ENCODE measurements at places on chromosomes 12 and 14. TPM values are rescaled to one million over a fixed set of nuclear protein-coding genes. Genes with fewer than 3 reads are reported as not detected.

DPY19L2 gene
- total RNA-seq = 6.1 TPM

DNA sequence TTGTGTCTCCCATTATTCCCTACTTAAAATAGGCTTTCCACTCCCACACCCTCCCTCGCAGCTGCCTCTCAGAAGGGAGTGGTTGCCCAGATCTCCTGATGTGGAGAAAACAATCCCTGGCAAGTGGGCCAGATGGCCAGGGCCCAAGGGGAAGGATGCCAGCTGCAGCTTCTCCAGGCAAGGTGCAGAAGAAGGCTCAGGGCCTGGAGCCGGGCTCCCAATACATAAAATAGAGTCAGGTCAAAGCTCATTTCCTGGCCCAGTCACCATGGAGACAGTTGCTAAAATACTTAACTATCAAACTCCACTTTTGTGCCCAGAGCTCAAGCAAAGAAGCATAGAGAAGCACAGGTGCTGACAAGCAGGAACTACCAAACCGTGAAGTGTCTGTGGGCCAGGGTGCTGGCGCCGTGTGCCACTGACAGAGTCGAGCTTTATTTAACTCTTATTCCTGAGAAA, 45.7 kb upstream of the ITPR2 start:
- DNase-seq = no peak
- H3K4me1 ChIP-seq = no peaks in the 10 kb centered on the region
- H3K27ac ChIP-seq = no peak overlapping the region
- no peaks in the 10 kb centered on the region for H3K36me3 ChIP-seq
- H3K4me3 ChIP-seq = no peak overlapping the region

GRCh38 chr12:11929714-11930113, 141.0 kb upstream of the BCL2L14 start:
- no peaks in the 10 kb centered on the region for H3K27me3 ChIP-seq
- no peak overlapping the region for H3K4me3 ChIP-seq
- no peak for DNase-seq
- no peaks in the 10 kb centered on the region for H3K4me1 ChIP-seq

DNA sequence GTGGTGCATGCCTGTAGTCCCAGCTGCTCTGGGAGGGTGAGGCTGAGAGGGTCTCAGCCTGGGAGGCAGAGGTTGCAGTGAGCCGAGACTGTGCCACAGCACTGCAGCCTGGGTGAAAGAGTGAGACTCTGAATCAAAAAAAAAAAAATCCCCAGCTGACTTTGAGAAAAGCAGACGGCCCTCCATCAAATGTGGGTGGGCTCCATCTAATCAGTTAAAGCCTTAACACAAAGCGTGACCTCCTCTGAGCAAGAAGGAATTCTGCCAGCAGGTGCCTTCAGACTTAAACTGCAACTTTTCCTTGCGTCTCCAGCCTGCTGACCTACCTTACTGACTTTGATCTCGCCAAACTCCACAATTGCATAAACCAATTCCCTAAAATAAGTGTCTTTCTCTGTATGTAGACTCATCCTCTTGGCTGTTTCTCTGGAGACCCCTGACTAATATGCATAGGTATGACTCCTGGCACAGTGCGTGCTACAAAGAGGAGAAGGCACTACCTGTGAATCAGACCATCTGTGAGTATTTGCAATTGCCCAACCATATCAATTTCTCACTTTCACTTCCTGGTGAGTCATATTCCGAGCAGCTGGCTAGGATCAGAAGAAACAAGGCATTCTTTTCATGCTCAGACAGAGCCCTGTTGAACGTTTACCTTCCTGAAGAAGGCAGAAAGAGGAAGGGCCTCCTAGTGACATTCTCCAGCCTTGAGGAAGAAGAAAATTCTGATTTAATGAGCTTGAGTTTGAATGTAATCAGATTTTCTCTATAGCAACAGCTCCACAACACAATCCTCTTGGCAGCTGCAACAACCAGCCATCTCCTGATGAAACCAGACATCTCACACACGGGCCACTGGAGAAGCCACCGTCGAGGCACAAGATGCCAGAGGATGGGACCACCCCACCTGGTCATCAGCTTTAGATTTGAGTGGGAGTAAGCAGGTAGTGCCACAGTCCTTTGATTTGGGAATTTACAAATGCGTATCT, 54.3 kb downstream of the CLMN start:
- H3K27ac ChIP-seq = peak overlapping the region; percentile 58
- no peaks in the 10 kb centered on the region for H3K36me3 ChIP-seq
- peaks cover 4% of the 10 kb centered on the region for H3K27me3 ChIP-seq
- peaks cover 49% of the 10 kb centered on the region for H3K4me1 ChIP-seq

CLEC9A gene
- not detected for total RNA-seq

- no peak overlapping the region for H3K4me3 ChIP-seq
- H3K27ac ChIP-seq = no peak overlapping the region
- H3K4me1 ChIP-seq = peaks cover 38% of the 10 kb centered on the region
Measured at GRCh38 chr12:54277823-54278276, 2.1 kb downstream of the CBX5 start.

C14orf132 gene
- 1.6 TPM for total RNA-seq

DNA sequence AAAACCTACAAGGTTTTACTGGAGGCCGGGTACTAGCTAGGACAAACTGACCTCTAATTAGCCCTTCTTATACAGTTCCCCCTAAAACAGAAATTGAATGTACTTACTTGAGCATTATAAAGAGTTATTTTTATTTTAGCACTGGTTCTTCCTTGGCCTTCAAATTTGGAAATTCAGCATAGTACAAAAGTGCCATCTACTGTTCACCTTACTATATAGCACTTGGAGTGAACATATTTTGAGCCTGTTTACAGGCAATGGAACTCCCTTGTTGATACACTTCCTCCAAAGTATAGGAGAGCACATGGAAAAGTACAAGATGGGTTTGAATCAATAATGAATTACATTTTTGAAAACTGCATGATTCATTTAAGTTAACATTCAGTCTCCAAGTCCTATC, 3.9 kb upstream of the POC1B start:
- H3K27me3 ChIP-seq = no peaks in the 10 kb centered on the region
- peak overlapping the region; percentile 7 for H3K27ac ChIP-seq
- no peak overlapping the region for H3K4me3 ChIP-seq

- no peak overlapping the region for H3K4me3 ChIP-seq
- peaks cover 68% of the 10 kb centered on the region for H3K4me1 ChIP-seq
- DNase-seq = no peak
- H3K27me3 ChIP-seq = no peaks in the 10 kb centered on the region
- H3K27ac ChIP-seq = no peak overlapping the region
- H3K36me3 ChIP-seq = peaks cover 74% of the 10 kb centered on the region
Measured at GRCh38 chr12:31309279-31309678, 16.7 kb downstream of the SINHCAF start.

PLEKHG7 gene
- total RNA-seq = not detected

GRCh38 chr14:101808020-101808641, 46.6 kb downstream of the PPP2R5C start:
- H3K27me3 ChIP-seq = no peaks in the 10 kb centered on the region
- no peak for DNase-seq
- peaks cover 20% of the 10 kb centered on the region for H3K4me1 ChIP-seq
- H3K27ac ChIP-seq = peak overlapping the region; percentile 54
- peaks cover 22% of the 10 kb centered on the region for H3K36me3 ChIP-seq

DNA sequence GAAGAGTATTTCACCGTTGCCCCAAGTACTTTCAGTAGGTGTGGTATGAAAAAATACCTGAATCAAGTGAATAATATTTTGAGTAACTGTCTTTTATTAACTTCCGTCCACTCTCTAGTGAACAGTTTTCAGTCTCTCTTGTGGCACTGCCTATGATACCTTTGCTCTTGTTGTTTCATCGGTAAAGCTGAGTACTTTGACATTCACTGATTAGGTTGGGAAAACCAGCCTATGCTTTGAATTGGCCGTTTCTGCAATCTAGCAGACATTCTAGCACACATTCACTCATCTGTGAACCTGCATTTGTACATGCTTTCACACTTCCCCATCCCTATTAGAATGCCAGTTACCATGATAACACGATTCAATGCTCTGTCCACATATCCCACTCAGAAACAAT, 217.3 kb downstream of the FBXL14 start:
- H3K27ac ChIP-seq = no peak overlapping the region
- no peaks in the 10 kb centered on the region for H3K4me1 ChIP-seq

- H3K27ac ChIP-seq = no peak overlapping the region
- no peak for DNase-seq
- H3K4me3 ChIP-seq = no peak overlapping the region
Measured at GRCh38 chr12:79156846-79157463, 292.4 kb downstream of the SYT1 start.

DNA sequence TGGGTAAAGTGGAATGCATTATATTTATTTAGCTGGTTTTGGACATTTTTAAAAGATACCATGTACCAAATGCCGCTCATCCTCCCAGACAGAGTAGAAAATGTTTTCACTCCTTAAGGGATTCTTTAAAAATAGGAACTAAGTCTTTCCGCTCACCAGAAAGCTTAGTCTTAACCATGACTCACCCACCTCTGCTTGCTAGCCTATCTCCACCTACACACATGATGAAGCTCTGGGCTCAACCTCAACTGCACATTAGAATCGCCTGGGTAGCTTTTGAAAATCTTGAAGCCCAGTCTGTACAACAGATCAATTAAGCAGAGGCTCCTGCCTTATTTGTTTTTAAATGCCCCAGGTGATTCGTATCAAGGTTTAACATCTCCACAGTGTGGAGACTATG, 260.5 kb downstream of the NEDD1 start:
- no peak overlapping the region for H3K27ac ChIP-seq
- peaks cover 6% of the 10 kb centered on the region for H3K27me3 ChIP-seq
- no peak for DNase-seq

DNA sequence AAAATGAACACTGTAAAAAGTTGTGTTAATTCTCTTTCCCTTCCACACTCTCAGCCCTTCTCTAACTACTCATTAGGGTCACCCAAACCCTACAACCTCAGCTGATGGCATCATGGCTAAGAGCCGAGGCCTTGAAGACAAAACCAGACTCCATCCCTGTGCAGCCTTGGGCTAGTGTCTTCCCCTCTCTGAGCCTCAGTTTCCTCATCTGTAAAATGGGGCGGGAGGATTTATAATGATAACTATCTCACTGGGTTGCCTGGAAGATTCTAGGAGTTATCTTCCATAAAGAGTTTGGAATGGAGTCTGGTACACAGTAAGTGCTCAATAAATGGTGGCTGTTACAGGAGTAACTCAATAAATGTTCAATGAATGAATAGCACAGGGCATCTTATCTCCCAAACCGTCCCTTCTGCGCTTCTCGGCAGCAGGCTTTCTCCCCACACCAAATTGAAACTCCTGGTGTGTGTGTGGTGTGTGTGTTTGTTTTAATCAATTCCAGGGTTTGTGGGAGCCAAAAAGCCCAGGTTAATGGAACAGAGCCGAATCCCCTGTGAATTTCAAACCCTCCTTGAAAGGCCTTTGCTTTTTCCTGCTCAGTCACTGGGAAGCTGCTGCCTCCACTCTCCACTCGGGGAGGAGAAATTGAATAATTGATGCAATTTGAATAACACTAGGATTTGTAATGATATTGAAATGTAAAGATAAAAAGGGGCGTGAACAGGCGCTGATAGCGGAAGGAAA, 61.2 kb upstream of the FAM222A start:
- H3K27ac ChIP-seq = no peak overlapping the region
- H3K36me3 ChIP-seq = no peaks in the 10 kb centered on the region
- H3K4me1 ChIP-seq = no peaks in the 10 kb centered on the region
- no peak overlapping the region for H3K4me3 ChIP-seq
- peaks cover 3% of the 10 kb centered on the region for H3K27me3 ChIP-seq
- DNase-seq = no peak

TGFB3 gene
- 4.2 TPM for total RNA-seq

- no peak overlapping the region for H3K4me3 ChIP-seq
- H3K4me1 ChIP-seq = peaks cover 37% of the 10 kb centered on the region
- no peaks in the 10 kb centered on the region for H3K27me3 ChIP-seq
- peaks cover 1% of the 10 kb centered on the region for H3K36me3 ChIP-seq
- H3K27ac ChIP-seq = no peak overlapping the region
- DNase-seq = peak; percentile 27
Measured at GRCh38 chr12:68234140-68234539, 8.5 kb upstream of the IL26 start.

DNA sequence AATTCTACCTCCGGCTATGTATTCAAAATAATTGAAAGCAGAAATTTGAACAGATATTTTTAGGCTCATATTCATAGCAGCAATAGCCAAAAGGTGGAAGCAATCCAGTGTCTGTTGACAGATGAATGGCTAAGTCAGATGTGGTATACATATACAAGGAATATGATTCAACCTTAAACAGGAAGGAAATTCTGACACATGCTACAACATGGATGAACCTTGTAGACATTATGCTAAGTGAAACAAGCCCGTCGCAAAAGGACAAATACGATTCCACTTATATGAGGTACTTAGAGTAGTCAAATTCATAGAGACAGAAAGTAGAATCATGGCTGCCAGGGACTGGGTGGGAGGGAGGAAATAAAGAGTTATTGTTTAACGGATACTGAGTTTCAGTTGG, 331.6 kb downstream of the PCNX1 start:
- H3K36me3 ChIP-seq = no peaks in the 10 kb centered on the region
- H3K27ac ChIP-seq = no peak overlapping the region
- H3K4me3 ChIP-seq = no peak overlapping the region
- H3K27me3 ChIP-seq = no peaks in the 10 kb centered on the region
- no peak for DNase-seq

SALL2 gene
- total RNA-seq = 2.9 TPM

- DNase-seq = no peak
- no peaks in the 10 kb centered on the region for H3K4me1 ChIP-seq
- H3K36me3 ChIP-seq = no peaks in the 10 kb centered on the region
- H3K27ac ChIP-seq = no peak overlapping the region
- peaks cover 10% of the 10 kb centered on the region for H3K27me3 ChIP-seq
Measured at GRCh38 chr14:103230021-103230420, 104.0 kb upstream of the EIF5 start.

CLEC2A gene
- total RNA-seq = not detected

TSPAN11 gene
- not detected for total RNA-seq

- H3K4me1 ChIP-seq = peaks cover 32% of the 10 kb centered on the region
- no peaks in the 10 kb centered on the region for H3K27me3 ChIP-seq
- no peak overlapping the region for H3K4me3 ChIP-seq
- H3K36me3 ChIP-seq = peaks cover 45% of the 10 kb centered on the region
Measured at GRCh38 chr12:108547686-108548085, 13.3 kb downstream of the SART3 start.

DNA sequence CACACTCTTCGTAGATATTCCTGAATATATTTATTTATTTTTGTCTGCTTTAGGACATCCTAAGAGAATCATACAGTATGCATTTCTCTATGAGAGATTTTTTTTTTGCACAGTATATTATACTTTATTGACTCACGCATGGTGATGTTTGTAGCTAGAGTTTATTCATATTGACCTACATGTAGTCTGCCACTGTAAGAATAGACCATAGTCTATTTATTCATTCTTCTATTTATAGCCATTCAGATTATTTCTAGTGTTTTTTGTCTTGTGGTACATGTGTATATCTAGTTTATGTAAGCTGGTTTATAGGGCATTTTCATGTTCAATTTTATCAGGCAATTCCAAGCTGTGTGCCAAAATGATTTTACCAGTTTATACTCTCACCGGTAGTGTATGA, 45.2 kb downstream of the PCNX1 start:
- peaks cover 33% of the 10 kb centered on the region for H3K4me1 ChIP-seq
- H3K27me3 ChIP-seq = no peaks in the 10 kb centered on the region
- peaks cover 27% of the 10 kb centered on the region for H3K36me3 ChIP-seq
- no peak for DNase-seq
- no peak overlapping the region for H3K4me3 ChIP-seq

All from activated CD8-positive, alpha-beta T cell treated with anti-CD3 and anti-CD28 coated beads for 36 hours (primary cell).